ENCODE measurements at places on chromosomes 12 and 14.
A peak's percentile ranks its signal among the peaks of the same experiment; 100 is the strongest.

- peak; percentile 16 for DNase-seq
Measured at GRCh38 chr12:29160230-29160629, 11.2 kb downstream of the FAR2 start.

GRCh38 chr14:63670692-63671091 lies 29.0 kb upstream of the WDR89 start:
- no peak for DNase-seq

GRCh38 chr12:102095677-102096263 lies 24.1 kb downstream of the NUP37 start:
- DNase-seq: no peak

GRCh38 chr12:104384141-104384880 lies 72.4 kb upstream of the CHST11 start:
- no peak for DNase-seq

- no peak for DNase-seq
Measured at GRCh38 chr14:49366416-49366815, 219.8 kb downstream of the RPS29 start.

DNA sequence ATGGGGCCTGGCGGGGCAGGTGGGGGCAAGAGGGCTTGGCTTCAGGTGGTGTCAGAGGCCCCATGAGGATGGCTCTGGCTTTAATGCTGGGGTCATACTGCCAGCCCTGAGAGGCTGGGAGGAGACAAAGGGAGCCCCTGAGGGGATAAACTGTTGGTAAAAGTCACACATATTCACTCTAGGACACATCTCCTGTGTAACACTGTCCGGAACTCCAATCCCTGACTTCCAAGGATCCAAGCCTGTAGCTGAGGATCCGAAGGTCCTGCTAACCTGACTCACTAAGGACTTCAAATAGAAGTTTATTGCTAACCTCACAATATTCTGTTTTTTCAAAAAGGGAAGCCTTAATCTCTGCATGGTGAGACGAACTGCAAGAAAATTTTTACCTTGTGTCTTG lies 39.2 kb upstream of the GPR68 start:
- DNase-seq: no peak

DNA sequence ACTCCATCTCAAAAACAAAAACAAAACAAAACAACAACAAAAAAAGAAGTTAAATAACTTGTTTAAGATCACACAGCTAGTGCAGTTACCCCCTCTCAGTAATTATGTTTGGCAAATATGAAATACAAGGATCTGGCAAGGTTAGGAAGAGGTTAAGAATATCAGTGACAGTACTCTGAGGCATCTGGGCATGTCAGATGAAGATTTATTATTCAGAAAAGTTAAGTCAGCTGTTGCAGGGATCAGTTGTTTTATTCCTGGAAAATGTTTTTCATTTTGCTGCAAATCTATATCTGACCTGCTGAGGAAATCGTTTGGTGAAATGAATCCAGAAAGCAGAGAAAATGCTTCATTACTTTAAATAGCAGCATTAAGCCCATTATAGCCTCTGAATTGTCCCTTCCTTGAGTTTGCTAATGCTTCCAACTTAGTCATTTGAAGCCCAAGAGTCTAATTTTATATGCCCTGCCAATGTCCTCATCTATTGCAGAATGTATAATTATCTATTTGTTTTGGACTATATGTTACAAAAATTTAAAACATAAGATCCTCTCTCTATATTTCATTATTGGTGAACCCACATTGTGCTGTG lies 8.1 kb downstream of the GPX2 start:
- no peak for DNase-seq

DNA sequence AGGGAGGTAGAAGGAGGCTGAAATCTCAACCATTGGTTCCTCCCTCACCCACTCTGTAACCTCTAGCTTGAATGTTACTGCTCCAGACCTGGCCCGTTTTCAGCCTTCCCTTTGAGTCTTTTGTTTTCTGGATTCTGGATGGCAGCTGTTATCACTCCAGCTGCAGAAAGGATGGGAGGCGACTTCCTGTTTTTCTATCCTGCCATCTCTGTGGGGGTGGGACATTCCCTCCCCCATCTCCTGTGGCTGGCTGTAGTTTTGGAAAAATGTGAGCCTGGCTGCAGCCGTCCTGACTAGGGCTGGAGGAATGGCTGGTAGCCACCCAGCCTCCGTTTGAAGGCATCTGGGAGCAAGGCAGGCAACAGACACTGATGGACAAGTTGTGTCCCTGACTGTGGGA lies 2.9 kb upstream of the PPFIBP1 start:
- no peak for DNase-seq

DNA sequence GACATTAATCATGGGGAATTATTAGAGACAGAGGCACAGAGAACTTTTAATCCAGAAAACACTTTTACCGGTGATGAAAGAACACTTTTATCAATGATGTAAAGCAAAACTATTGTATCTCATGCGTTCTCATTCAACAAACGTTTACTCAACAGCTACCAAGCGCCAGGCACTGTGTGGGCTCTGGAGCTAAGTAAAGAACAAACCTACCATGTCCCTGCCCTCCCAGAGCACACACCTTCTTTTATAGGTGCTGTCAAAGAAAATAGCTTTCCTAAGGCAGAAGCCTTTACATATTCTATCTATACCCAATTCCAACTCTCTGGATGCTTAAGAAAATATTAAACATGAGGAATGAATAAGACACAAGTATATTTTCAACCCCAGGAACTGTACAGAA lies 91.1 kb downstream of the FOXN3 start:
- no peak for DNase-seq

GRCh38 chr14:56686416-56686815 lies 106.8 kb downstream of the TMEM260 start:
- no peak for DNase-seq

- DNase-seq: no peak
Measured at GRCh38 chr12:123657211-123657610, 13.7 kb upstream of the TCTN2 start.

GRCh38 chr12:45336762-45337596 lies 121.1 kb downstream of the ANO6 start:
- DNase-seq: no peak

DNA sequence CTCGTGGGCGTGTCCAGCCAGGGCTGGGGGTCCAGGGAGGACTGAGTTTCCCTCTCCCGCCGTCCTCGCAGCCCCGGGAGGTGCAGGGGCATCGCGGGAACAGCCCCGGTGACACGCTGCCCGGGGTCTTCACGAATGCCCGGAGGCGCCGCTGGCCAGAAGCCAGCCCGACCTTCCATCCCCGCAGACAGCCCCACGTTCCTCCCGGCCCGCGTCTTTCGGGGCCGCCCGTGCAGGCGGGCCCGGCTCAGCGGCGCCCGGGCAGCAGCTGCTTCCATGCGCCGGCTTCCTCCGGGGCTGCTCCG lies 827 bp upstream of the TEDC1 start:
- DNase-seq: no peak

GRCh38 chr12:48031135-48031960 lies 27.1 kb upstream of the COL2A1 start:
- DNase-seq: no peak

DNA sequence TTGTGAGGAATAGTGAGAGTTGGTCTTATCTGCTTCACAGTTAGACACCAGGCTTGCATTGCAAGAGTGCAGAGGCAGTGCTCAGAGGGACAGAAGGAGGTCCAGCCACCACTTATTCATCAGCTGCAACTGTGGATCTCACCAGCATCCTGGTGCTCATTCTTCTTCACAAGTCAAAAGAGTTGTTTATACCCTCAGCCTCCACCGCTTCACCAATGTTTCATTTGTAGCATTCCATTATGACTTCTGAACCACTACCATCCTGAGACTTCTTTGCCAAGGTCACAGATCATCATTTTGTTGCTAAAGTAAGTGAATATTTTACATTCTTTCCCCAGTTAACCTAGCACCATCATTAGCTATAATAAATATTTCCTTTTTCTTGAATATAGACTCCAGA lies 230.5 kb upstream of the KITLG start:
- no peak for DNase-seq

GRCh38 chr12:50612882-50613281 lies 108.1 kb downstream of the DIP2B start:
- no peak for DNase-seq

DNA sequence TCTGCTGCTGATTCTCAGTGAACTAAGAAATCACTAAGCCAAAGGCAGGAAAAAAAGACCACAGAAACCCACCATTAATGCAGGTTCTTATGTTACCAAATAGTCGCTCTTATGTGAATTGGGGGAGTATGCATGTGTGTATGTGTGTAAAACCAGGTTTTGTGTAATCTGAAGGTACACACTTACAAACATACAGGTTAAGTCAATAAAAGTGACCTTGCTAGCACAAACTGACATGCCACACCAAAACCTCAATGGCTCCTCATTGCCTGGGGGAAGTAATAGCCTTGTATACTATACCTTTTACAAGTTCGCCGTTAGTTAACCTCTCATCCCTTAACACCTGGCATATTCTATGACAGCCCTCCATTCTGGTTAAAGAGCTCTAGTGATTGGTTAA lies 29.8 kb upstream of the TMED10 start:
- DNase-seq: no peak

- DNase-seq: no peak
Measured at GRCh38 chr12:3747543-3747942, 5.4 kb downstream of the CRACR2A start.

All from CD4-positive, alpha-beta T cell treated with Interleukin-1 beta for 1 hour (primary cell).